ENCODE measurements at places on chromosomes 3 and 15.

GRCh38 chr3:105798381-105798934, 70.4 kb downstream of the CBLB start:
- DNase-seq: no peak

GRCh38 chr3:128081846-128082245, 29.6 kb downstream of the SEC61A1 start:
- DNase-seq: no peak

DNA sequence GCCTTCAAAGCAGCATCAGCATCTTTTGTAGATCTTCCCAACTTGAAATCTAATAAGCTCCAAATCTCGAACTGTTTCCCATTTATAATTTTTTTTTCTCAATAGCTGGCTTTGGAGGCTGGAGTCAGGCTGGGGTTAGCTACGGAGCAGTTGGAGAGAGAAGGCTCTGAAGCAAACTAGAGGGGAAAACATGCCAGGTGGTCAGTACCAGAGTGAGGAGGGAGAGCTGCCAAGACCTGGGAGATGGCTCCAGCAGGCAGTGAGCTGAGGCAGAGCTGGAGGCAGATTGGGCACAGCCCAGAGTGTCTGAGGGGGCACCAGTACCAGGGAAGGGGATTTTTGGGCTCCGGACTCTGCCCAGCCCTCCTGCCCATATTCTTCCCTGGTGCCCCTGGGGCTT, 311.2 kb downstream of the RPLP1 start:
- no peak for DNase-seq

GRCh38 chr3:162632672-162633071, 1136.1 kb downstream of the OTOL1 start:
- DNase-seq: no peak

GRCh38 chr3:138681463-138682220, 73.1 kb downstream of the FAIM start:
- no peak for DNase-seq

GRCh38 chr15:101536166-101536874, 46.8 kb upstream of the PCSK6 start:
- no peak for DNase-seq

DNA sequence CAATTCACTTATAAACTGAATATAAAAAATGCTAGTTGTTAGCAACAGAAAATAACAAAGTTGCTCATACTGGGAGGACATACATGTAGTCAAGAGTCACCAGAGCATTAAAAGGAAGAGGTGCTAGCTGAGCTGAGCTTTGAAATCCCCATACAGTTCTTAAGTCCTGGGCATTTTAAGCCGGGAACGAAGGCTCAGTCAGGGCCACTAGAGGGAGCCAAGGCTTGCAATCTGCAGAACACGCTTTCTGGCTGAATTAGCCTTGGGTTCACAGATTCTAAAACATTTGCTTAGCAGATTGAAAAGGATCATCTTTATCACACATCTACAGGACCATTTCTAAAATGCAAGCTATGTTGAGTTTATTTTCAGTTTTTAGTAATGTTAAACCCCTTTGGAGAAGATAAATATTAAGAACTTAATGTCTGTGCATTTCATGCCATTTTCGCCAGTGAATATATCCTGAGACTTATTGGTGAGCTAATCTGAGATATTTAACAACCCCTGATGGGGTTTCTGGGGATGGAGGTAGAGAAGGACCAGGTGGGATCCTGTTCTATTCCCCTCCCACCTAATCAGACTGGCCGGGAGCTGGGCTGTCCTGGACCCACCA, 26.3 kb upstream of the MNS1 start:
- peak; percentile 91 for DNase-seq

- DNase-seq: no peak
Observed at GRCh38 chr15:92087211-92087610, 233.7 kb downstream of the SLCO3A1 start.

DNA sequence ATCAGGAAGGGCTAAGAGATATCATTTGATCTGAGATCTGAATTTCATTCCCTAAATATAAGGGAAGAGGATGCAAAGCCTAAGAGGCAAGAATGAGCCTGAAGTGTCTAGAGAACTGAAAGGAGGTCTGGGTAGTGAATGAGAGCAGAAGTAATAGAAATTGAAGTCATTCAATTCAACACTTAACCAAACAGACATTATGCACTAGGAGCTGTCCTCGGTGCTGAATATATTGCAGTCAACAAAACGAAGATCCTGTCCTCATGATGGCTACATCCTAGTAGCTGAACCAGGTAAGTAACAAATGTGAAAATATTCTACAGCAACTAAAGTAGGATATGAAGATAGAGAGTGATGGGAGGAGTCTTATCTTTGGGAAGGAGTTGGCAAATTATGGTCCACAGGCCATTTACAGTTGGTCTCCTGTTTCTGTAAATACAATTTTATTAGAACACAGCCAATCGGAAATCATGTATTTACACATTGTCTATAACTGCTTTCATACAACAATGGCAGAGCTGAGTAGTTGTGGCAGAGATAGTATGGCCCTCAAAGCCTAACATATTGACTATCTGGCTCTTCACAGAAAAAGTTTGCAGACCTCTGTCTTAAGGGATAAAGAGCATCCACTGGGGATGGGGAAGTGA, 192.9 kb upstream of the CADPS start:
- DNase-seq: peak; percentile 12

GRCh38 chr15:87369269-87369668, 887.3 kb downstream of the NTRK3 start:
- DNase-seq: no peak

- DNase-seq: no peak
Observed at GRCh38 chr3:50737193-50737905, 62.6 kb downstream of the DOCK3 start.

DNA sequence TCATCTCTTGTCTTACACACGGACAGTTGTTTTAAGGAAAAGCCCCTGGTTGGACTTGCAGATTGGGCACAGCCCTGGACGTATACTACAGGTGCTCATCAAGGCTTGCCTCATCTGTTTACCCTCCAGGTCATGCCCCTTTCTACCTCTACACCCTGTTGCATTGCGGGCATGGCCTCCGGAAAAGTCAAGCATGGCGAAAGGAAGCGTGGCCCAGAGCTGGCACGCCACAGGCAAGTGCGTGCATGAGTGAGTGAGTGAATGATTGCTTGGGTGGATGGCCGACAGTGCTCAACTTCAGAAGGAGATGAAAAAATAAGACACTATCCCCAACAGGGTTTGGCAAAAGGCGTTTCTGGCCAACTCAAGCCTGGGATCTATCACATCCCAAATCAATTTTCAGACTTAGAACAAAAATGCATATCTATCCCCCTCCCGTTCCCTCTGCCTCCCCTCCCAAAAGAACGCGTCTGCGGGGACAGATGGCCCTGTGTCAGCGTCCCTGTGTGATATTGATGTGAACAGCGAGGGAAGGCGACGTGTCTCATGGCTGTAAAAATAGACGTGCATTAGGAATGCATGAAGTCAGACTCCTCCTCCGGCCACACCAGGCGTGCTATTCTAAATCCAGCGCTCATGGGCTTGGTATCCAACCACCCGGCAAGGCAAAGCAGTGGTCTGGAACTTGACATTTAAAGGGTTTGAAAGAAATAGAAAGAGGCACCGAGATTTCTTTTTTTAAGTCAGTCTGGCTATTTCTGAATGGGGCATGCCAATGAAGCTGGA, 96.0 kb downstream of the RPLP1 start:
- DNase-seq: peak; percentile 28

Data from NCI-H82 (cell line).